CD4-positive, alpha-beta T cell treated with Interleukin-6 at 100 ng/mL for 8 hours (primary cell): ENCODE measurements at places on chromosomes 16 and 17.

DNA sequence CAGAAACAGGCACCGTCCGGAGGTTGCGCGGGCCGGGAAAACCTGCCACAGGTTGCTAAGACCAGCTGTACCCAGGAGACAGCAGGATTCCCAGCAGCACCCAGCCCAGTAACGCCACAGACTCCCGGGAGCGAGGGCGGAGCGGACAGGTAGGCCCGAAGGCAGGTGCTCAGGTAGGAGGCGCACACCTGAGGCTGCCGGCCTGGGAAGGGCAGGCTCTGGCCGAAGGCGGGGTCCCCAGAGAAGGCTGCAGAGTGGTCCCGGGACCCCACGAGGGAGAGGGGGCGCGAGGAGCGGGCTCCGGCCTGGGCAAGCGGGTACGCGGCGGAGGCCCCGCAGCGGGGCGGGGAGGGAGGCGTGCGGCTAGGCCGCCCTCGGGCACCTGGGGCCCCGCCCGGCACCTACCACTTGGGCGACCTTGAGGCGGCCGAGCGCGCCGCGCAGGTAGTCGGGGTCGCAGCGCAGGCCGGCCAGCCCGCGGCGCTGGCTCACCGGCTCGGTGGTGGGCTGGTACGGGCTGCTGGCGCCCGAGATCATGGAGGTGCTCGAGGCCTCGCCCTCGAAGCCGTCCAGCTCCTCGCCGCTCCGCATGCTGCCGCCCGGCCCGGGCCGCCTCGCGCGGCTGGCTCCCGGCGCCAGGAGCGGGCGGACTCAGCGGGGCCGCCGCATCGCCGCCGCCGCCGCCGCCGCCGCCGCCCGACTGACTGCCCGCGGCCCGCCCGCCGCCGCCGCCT lies 441 bp downstream of the CMTM4 start:
- DNase-seq: no peak

DNA sequence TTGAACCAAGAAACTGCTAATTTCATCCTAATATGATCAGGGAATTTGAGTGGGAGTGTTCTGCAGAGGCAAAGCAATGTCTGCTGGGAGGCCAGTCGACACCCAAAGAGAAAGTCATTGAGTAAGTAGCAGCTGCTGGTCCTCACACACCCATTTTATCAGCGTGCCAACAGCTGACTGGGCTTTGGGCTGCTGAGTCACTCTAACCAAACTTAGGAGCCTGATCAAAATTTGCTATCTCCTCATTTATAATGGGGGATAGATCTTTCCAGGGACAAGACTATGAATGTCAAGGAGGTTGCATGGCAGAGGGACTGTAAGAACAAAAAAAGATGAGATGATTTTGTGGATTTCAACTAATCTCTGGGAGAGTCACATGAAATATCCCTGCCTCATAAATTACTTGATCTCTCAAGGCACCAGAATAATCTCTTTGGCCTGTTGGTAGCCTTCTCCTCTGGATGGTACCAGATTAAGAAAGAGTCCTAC lies 32.9 kb downstream of the CPSF4L start:
- peak; percentile 20 for DNase-seq

DNA sequence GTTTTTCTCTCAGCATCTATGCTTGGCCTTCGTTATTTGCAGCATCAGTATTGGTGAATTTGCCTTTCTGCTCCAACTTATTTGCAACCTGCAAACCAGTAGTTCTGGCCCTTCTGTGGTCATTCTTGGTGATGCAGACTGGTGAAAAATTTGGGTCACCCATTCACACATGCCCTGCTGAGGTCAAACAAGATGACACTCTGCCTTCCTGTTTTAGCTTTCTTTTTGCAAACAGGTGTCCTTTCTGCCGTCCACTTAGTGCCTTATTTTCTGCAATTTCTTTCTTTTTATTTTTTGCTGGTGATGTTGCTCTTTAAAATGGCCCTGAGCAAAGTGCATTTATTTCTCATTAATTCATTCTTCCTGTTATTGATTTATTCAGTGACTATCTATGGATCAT lies 31.3 kb downstream of the PLCG2 start:
- no peak for DNase-seq

DNA sequence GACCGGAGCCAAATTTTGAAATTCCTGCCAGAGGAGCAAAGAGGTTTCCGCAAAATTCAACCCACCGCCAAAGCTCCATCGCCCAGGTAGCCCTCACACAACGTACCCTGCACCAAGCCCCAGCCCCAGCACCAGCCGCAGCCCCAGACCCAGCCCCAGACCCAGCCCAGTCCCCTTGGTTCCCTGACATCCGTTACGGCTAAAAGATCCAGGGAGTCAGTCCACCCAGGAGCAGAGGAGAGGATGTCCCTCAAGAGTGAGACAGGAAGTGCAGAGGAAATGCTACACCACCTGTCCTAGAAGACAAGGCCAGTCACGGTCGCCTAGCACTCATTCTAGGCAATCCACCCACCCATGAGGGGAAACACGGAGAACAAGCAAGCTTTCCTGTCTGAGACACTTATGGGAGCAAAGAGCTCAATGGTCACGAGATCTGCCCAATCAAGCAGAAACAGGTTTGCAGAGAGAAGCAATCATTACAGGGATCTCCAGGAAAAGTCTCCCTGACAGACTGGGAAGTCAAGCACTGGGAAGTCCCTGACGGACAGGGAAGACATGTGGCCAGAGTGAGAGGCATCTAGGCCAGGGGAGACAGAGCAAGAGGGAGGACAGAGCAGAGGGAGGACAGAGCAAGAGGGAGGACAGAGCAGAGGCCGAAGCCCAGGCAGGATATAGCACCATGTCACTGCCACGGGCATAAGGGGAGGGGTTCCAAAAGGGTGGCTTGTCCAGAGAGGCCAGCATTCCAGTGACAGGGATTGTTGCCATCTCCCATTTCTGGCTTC lies 15.0 kb upstream of the KCNJ18 start:
- DNase-seq: no peak

GRCh38 chr16:87855852-87856715 lies 13.2 kb downstream of the SLC7A5 start:
- peak; percentile 39 for DNase-seq

GRCh38 chr17:20281860-20282259 lies 185.5 kb downstream of the LGALS9B start:
- no peak for DNase-seq

DNA sequence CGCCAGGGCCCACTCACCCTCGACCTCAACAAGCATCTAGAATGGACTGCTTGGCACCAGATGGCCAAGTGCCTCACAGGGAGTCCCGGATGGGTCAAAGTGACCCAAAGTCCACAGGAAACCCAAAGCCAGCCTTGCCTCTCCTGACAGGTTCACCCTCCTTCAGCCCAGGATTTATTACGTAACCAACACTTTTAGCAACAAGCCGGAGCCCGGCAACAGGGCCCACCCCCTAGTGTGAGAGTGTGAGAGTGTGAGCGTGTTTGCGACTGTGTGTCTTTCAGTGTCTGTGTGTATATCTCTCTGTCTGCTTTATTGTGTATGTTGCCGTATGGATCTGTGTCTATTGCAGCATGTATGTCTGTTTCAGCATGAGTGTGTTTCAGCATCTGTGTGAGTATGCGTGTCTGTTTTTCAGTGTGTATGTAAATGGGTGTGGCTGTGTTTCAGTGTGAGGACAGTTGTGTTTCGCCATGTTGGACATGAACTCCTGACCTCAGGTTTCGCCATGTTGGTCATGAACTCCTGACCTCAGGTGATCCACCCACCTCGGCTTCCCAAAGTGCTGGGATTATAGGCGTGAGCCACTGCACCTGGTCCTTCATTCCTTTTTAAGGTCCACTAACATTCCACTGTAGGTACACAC lies 13.7 kb upstream of the PEMT start:
- no peak for DNase-seq

- DNase-seq: no peak
Measured at GRCh38 chr16:8804313-8804712, 6.7 kb downstream of the PMM2 start.

- no peak for DNase-seq
Measured at GRCh38 chr17:67253384-67253783, 8.4 kb upstream of the HELZ start.

GRCh38 chr16:53805113-53805512 lies 101.2 kb downstream of the FTO start:
- DNase-seq: no peak

GRCh38 chr16:55542459-55543082 lies 23.9 kb upstream of the CAPNS2 start:
- DNase-seq: no peak

- no peak for DNase-seq
Measured at GRCh38 chr16:90054554-90054953, 22.6 kb downstream of the PRDM7 start.

GRCh38 chr16:87363771-87364455 lies 19.7 kb downstream of the FBXO31 start:
- DNase-seq: no peak

DNA sequence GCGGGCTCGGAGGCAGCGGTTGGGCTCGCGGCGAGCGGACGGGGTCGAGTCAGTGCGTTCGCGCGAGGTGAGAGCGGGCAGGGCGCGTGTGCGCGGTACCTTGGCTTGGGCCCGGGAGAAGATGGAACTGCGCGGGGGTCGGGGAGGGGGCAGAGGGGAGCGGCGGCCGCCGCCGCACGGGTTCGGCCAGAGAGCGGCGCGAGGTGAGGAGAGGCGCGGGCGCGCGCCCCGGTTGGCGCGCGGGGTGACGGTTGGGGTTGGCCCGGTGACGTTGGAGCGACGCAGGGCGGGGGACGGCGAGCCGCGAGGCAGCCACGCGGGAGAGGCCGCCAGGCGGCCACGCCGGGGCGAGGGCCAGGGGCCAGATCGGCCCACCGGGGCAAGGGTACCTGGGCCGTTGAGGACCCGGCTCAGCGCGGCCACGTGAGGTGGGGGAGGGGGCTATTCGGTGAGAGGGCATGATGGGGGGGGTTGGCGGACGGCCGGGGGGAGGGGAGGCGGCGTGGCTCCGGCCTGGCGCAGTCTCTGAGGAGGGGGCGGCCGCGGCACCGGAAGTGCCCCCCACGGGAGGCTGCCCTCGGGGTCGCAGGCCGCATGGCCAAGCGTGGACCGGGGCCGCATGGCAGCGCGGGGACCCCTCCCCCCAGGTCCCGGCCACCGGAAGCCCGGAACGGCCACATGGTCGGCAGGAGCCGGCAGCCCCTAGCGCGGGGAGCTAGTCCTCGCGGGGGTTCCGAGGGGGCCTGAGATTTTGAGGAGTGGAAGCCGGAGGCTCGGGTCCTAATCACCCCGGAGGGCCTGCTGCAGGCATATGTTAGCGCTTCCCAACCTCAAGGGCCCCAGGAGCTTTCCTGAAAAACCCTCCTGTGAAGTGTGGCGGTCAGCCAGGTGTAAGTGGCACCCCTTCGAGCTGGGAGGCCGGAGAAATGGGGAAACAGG lies 527 bp downstream of the EIF5A start:
- DNase-seq: peak; percentile 20

GRCh38 chr16:89537549-89537925 lies 22.9 kb upstream of the RPL13 start:
- no peak for DNase-seq

- DNase-seq: no peak
Measured at GRCh38 chr17:47665655-47666054, 15.9 kb downstream of the KPNB1 start.

DNA sequence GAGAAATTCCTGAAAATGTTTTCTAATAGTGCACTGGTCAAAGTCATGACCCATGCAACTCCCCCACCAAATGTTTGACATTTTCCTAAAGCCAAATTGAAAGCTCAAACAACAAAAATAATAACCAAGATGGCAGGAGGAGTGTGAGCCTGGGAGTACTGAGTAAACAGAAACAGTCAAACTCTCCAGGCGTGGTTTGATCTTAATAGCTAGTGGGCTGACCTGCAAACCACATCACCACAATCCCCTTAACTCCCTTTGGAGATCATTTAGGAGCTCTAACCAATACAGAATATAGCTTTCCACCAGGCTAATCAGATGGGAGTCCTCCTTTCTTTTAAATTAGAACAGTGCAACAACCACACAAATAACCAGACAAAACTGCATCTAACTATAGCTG lies 19.2 kb upstream of the MEIOC start:
- DNase-seq: no peak

DNA sequence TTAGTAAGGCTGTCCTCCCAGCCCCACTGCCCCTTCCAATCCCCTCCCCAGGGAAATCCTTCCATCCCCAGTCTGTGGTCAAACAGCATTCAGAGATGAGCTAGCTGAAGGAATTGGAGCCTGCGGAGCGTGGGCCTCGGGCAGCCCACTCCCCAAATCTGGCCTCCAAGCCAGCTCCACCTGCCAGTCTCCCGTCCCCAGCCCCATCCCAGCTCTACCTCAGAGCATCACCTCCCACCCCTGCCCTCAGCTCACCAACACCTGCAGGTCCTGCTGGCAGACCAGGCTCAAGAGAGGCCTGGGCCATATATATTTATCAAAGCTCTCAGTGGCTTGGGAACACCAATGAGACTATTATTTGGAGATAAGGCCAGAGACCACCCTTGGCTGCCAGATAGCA lies 5.2 kb upstream of the SPPL2C start:
- no peak for DNase-seq

DNA sequence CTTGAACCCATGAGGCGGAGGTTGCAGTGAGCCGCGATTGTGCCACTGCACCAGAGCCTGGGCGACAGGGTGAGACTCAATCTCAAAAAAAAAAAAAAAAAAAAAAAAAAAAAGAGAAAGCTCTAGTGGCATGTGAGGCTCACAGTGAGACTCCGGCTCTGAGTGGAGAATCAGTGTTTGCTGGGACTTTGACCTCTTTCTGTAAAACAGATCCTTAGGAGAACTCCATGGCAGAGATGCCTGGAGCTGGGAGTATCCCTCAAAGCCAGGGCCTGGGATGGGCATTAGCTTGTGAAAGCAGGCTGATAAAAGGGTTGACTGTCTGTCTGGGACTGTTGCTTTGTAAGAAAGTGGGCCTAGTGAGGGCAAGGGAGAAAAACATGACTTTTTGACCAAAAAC lies 46.4 kb downstream of the ZNF207 start:
- no peak for DNase-seq

DNA sequence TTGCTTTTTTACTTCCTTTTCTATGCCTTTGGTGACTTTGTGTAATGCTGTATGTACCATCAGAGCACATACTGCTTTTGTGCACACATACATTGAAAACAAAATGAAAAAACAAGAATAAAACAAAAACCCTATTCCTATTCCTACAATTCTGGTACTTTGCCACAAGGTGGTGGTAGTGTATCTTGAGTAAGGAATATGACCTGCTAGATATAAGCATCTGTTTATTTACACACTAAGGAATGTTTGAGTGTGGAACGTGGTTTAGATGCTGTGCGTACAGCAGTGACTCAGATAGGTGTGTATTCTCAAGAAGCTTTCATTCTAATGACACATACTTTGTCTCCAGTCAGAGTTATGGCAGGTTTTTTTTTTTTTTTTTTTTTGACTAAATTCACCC lies 606.2 kb downstream of the WWOX start:
- peak; percentile 50 for DNase-seq
